ENCODE measurements at places on chromosomes 7 and 10.

DNA sequence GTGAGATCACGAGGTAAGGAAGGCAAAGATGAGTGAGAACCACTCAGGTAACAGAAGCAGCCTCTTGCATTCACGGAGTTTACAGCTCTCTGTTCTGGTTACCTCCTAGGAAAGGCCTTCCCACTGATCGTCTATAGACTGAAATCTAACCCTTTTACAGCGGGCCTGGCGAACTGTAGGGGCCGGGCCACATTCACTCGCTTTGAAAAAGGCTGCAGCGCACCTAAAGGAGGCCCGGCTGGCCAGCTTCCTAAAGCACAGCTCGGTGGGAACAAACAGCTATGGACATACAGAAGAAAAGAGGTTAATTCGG is 565 bp downstream of the ATP5MK start:
- DNase-seq: no peak

DNA sequence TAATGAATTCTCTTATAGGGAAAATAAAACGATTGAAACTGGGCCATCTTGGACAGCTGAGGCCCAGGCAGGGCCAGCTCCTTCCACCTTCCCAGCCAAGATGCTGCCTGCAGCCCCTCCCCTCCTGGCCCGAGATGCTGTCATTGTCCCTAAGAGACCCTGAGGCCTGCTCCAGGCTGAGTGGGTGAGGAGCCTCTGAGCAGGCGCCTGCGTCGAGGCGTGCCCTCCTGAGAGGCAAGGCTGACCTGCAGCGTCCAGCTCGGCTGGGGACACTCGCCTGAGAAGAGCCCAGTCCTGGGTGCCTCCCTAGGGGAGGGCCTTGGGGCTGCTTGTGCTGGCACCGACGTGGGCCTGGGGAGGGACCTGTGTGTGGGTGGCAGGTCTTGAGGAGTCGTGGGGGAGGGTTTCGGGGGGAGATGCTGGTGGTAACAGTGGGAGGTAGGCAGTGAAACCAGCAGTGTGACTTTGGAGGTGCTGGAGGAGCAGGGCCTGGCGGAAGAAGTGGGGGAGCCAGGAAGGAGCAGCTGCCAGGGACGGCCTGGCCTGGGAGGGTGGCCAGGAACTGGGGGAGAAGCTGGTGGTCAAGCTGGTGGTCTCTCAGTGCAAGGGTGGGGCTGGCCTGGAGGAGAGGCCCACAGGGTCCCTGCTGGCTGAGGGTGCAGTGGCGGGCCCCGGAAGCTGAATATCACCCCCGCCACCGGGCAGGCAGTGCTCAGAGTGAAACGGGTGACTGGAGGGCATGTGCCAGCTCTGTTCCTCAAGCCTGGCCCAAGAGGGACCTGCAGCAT is 7.9 kb downstream of the GPR146 start:
- no peak for DNase-seq

DNA sequence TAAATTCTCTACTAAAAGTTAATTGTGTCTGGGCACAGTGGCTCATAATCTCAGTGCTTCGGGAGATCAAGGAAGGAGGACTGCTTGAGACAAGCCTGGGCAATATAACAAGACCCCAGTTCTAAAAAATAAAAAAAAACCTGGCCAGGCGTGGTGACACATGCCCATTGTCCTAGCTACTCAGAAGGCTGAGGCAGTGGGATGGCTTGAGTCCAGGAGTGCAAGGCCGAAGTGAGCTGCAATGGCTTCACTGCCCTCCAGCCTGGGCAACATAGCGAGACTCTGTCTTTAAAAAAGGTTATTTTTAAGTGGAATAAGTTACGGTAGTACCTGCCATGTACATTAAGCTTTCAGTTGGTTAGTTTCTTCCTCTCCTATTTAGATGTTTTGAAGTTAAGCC is 28.9 kb downstream of the CDK14 start:
- no peak for DNase-seq

- no peak for DNase-seq
These were observed 211.2 kb downstream of the SEMA3D start for GRCh38 chr7:84975586-84976185.

DNA sequence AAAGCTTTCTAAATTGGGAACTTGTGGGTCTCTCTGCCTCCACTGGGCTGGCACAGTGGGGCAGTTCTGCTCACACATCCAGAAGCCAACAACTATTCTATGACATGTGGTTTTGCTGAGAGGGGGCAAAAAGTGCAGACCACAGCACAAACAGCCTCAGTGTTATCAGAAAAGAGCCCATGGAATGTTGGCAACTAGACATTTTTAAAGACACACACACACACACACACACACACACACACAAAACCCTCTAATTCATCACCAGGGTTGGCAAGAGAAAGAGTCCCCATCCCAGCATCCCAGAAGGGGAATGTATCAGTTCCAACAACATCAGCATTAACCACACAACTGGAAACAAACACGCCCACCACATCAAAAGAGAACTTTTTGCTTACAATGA is 117.1 kb downstream of the FGFR2 start:
- no peak for DNase-seq

- no peak for DNase-seq
These were observed 51.4 kb upstream of the SLC35B4 start for GRCh38 chr7:134367956-134368749.

GRCh38 chr7:19772306-19772705 is 1.1 kb downstream of the TMEM196 start:
- DNase-seq: no peak

- DNase-seq: no peak
These were observed 34.9 kb downstream of the PRF1 start for GRCh38 chr10:70567603-70568002.

- no peak for DNase-seq
These were observed 37.5 kb upstream of the TPK1 start for GRCh38 chr7:144873316-144873845.

GRCh38 chr10:119597405-119598186 is 832 bp upstream of the TIAL1 start:
- DNase-seq: no peak

DNA sequence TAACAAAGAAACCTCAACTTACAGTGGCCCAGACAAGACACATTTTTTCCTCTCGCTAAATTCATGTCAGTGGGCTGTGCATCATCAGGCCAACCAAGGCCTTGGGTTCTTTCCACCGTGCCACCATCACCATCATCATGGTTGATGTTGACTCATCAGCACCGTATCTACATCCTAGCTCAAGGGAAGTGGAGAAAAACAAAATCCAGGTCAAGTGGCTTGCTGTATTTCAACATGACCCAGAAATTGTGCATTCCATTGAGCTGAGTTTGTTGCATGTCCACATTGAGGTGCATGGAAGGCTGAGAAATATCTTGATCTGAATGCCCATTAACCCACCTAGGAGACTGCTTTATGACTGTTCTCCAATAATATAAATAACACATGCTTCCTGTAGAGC is 312.4 kb upstream of the CDC14C start:
- DNase-seq: no peak

GRCh38 chr10:5354068-5354467 is 10.7 kb upstream of the UCN3 start:
- no peak for DNase-seq

GRCh38 chr7:88610942-88611341 is 148.6 kb upstream of the ZNF804B start:
- no peak for DNase-seq

DNA sequence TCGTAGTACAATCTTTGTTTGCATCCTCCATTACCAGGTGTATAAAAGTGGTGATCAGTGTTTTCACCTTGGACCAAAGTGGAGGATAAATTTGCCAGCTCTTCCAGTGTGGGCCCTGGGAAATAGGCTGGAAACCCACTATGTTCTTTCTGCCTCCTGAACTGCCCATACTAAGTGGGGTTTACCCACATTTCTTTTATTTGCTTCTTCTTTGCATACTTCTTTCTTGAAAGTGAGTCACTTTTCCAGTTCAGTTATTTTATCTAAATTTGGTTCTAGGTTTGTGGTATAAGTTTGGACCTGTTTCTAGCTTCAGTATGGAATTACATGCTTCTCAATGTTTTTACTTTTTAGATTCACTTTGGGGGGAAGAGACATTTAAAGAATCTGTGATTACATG is 126.2 kb upstream of the ACBD5 start:
- no peak for DNase-seq

DNA sequence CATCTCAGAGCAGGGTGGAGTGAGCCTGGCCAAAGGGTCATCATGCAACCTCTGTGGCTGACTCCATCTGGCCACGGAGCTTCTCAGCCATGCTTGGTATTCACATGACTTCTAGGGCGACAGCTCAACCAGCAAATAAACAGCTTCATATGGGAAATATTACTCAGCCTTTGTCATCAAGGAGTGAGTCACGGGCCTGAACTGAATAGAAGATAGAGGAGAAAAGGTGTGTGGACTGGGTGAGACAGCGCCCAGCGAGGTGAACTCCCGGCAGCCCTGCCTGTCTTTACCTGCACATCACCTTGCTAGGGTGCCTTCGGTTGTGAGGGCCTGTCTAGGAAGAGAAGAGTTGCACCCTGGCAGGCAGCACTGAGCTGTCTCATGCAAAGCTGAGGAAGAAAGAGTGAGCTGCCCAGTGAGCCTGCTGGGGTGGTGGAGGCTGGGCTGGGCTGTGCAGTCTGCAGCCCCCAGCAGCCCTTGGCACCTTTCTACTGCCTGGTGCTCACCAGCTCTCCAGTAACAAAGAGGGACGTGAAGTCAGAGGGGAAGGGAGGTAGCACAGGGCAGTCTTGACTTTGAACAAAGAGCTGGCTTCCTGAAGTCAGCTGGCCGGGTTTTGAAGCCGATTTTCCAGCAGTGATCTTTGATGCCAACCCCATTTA is 114.2 kb downstream of the EGFR start:
- DNase-seq: no peak

DNA sequence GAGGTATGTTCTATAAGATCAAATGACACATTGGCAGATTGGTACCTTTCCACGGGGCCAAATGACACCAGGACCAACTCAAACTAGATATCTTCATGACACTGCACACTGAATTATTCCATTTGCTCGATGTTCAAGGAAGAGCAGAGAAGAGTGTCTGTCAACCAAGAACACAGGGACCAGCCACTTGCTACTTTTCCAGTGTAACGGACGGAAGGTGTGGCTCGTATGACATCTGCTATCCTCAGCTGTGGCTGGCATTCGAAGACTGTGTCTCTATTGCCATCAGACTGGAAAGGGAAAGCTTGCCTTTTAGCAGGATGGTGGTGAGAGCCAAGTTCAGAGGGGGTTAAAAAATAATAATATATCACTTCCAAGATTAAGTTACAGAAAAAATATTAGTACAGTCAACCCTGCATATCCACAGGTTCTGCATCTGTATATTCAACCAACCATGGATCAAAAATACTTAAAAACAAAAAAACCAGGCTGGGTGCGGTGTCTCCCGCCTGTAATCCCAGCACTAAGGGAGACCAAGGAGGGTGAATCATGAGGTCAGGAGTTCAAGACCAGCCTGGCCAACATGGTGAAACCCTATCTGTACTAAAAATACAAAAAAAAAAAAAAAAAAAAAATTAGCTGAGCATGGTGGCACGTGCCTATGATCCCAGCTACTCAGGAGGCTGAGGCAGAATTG is 237.1 kb downstream of the PRPF18 start:
- no peak for DNase-seq

- no peak for DNase-seq
These were observed 72.4 kb downstream of the ABCC2 start for GRCh38 chr10:99854860-99855259.

- DNase-seq: no peak
These were observed 58.3 kb downstream of the IKZF1 start for GRCh38 chr7:50362712-50363282.

- DNase-seq: no peak
These were observed 80.8 kb upstream of the ADAM12 start for GRCh38 chr10:126468876-126469643.

GRCh38 chr7:77866786-77867536 is 68.4 kb downstream of the PHTF2 start:
- no peak for DNase-seq

DNA sequence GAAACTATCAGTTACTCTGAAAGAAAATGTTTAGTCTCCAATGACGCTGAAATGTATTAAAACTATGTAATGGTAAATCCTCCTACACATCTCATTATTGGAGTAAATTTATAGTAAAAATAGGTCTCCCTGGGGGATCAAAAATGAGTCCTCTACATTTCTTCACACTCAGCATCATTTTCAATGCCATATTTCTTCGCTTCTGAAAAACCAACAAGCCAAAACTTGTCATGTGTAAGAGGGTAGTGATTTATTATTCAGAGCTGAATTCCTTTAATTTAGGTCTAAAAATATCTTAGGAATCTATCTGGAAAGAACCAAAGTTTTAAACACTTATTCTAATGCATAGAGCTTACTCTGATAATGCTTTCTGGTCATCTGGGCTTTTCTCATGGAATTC is 3.0 kb downstream of the PDK4 start:
- DNase-seq: no peak

GRCh38 chr7:134444198-134444960 is 14.5 kb downstream of the AKR1B1 start:
- DNase-seq: no peak

DNA sequence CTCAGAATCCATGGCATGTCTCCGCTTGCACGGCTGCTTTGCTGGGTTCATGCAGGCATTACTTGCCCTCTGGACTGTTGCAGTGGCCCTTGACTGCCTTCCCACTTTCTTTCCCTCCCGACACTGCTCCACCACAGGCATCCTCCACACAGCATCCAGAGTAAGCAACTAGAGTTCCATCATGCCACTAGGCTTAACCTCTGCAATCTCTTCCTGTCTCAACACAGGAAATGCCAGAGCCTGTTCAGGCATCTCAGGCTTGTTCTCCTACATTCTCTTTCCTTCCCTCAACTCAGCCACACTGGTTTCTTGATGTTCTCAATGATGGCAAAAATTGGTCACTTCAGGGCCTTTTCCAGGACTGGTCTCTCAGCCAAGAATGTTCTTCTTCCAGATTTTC is 284.5 kb upstream of the KLF6 start:
- no peak for DNase-seq

DNA sequence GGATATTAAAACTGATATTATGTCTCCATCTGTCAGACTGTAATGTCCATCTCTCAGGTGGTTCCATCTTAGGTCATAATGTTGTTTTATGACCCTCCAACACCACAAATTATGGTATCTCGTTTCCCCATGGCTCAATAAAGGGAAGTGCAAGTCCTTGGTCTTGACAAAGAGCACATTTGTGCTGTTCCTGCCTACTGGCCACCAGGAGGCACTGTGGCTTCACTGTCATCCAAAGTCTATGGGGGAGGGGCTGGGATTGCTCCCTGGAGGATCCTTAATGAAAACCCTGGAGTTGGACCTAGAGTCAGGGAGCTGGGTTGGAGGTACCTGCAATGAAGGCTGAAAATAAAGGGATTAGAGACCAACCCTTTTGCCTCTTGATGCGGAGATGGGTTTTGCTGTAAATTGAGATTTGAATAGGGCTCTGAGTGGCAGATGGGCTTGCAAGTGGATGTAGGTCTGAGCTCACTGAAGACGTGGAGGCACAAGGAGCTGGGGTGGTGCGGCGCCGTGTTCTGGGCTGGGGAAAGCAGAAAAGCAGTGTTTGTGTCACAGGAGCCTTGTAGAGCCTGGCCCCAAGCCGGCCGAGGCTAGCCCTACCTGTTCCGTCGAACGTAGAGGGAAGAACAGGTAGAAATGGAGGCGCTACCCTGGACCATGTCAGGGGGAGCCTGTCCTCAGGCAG is 180.5 kb upstream of the PRSS58 start:
- no peak for DNase-seq
